ENCODE measurements at places on chromosomes 1 and 21. TPM values are rescaled to one million over a fixed set of nuclear protein-coding genes. Genes with fewer than 3 reads are reported as not detected.

NLRP3 gene
- 0.44 TPM for total RNA-seq

TEDDM1 gene
- total RNA-seq = not detected

MAP1LC3C gene
- not detected for total RNA-seq

PEX10 gene
- 17.4 TPM for total RNA-seq

MSH4 gene
- total RNA-seq = 1.4 TPM

BSDC1 gene
- 72.2 TPM for total RNA-seq

TSPAN1 gene
- total RNA-seq = not detected

GRCh38 chr1:24643363-24644099, 429 bp downstream of the SRRM1 start:
- no peak for DNase-seq

GRCh38 chr1:175000697-175001187, 995 bp downstream of the CACYBP start:
- no peak for DNase-seq

DNA sequence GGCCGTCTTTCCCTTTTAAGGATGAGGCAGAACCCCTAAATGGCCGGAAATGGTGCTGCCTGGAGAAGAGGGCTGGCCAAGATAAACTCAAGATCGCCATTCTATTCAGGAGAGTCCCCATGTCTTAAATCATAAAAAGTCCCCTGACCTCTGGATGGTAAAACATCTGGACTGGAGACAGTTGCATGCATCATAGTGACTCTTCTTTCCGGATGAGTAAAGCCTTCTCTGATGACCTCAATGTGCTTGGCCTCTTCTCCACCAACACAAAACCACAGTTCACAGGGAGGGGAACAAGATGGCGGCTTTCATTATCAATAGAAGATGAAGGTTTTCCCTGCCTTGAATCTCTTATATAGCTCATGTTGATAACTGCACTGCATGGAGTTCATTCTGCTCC, 27.5 kb upstream of the H6PD start:
- DNase-seq = no peak

DNA sequence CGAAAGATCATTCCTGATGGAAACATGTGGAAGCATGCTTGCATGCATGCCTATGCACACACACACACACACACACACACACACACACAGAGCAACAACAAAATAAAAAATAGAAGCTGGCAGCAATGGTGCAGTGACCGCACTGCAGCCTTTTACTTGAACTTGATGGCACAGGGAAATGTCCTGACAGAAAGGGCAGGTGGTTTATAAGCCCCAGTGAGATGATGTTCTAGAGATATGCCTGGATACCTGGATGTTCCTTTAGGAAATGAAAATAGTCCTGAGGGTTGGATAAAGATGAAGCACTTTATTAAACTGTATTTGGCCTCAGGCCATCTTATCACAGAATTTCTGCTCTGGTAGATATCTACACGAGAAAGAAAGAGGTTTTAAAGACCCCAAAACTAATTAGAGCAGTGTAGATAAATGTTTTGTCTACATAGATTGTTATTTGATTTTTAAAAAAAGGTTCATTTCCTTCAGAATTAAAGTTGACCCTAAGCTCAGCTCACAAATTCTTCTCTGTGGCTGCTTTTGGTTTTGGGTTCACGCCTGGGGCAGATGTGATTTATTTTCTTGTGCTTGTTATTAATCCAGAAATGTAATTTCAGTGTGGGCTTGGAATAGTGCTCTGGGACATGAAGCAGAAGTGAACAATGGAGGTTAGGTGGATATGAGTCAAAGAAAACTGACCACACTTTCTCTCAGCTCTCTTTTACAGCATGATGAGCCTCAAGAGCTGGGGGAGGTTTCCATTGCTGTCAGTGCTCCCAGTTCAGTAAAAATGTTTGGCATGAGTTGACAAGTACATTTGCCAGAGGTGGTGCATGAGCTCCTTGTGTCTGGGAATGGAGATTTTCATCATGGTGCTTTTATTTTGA, 22.9 kb downstream of the ADAM30 start:
- no peak for DNase-seq

GRCh38 chr21:39610703-39611102, 2.0 kb upstream of the B3GALT5 start:
- DNase-seq = no peak

- no peak for DNase-seq
These were observed 131.5 kb upstream of the CTTNBP2NL start for GRCh38 chr1:112264553-112264952.

DNA sequence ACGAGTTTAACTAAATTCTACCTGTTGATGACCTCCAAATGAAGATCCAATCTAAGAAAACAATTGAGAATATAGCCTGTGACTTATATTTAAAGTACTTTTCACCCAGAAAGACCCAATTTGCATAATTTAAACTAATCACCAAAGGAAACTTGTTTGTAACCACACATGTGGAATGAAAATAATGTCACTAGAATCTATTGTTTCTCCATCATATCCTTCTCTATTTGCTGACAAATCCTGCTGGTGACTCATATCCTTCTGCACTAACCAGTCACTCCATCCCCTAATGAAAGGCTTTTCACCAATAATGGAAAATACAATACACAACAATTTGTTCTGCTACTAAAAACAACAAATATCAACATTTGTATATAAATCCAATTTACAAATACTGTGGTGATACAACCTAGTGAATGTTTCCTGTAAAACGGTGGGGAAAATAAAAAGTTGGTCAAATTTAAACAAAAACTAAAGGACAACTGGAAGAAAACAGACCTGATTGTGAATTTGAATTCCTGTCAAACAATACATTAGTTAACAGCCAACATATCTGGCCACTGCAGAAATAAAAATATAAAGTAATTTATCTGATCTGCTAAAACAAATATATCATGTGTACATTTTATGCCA, 6.5 kb downstream of the PTP4A2 start:
- no peak for DNase-seq

DNA sequence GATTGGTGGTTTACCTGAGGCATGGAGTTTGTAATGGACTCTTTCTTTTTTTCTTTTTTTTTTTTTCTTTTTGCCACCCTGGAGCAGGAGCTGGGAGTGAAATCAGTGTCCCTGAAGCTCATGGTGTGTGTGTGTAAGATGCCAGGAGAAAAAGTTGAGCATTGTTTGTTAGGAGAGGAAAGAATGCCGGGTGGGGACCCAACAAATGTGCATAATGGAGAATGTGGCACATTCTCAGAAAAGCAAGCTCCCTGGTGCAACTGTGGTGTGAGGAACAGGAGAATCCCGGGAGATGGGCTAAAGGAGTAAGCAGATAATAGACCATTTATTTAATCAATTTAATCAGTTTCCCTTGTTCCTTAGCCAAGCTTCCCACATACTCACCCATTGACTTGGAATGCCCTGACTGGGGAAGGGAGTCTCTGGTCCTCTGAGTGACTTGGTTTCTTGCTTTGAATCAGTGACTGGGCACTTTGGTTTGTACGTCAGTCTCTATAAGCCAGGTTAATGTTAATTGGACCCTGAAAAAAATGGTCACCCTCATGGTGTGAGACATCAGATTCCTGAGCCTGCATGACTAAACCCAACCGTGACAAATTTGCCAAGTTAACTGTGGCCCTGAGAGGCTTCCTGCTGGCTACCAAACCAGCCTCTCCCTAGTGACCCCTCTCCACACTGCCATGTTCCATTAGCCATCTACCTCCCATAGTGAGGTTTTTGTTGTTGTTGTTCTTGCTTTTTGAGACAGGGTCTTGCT, 43.9 kb upstream of the ITPKB start:
- DNase-seq = no peak

- DNase-seq = no peak
These were observed 65.8 kb upstream of the RAB4A start for GRCh38 chr1:229204921-229205777.

GRCh38 chr1:197692965-197693364, 82.3 kb downstream of the DENND1B start:
- DNase-seq = no peak

DNA sequence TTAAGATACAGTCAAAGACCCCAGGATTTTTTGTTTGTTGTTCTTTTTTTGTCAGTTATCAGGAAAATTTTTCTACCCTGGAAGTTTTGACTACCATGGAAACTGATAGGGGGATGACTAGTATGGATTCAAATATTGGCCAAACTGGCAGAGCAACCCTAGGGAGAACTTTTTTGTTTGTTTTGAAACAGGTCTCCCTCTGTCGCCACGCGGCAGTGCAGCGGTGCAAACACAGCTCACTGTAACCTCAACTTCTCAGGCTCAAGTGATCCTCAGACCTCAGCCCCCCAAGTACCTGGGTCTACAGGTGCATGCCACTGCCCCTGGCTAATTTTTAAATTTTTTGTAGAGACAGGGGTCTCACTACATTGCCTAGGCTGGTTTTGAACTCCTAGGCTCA, 46.6 kb downstream of the TOR3A start:
- no peak for DNase-seq

- no peak for DNase-seq
These were observed 45.2 kb downstream of the SLC37A1 start for GRCh38 chr21:42558846-42559245.

- no peak for DNase-seq
These were observed 55.4 kb downstream of the CAMK2N1 start for GRCh38 chr1:20430355-20431175.

DNA sequence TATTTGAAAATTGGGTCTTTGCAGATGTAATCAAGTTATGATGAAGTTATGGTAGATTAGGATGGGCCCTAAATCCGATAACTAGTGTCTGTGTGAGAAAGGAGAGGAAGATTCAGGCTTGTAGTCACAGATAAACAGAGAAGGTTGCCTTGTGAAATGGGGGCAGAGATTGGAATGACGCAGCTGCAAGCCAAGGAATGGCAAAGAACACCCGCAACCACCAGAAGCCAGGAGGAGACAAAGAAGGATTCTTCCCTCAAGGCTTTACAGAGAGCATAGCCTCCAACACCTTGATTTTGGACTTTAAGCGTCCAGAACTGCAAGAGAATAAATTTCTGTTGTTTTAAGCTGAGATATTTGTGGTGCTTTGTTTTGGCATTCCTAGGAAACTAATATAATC, 35.4 kb upstream of the COL24A1 start:
- no peak for DNase-seq

DNA sequence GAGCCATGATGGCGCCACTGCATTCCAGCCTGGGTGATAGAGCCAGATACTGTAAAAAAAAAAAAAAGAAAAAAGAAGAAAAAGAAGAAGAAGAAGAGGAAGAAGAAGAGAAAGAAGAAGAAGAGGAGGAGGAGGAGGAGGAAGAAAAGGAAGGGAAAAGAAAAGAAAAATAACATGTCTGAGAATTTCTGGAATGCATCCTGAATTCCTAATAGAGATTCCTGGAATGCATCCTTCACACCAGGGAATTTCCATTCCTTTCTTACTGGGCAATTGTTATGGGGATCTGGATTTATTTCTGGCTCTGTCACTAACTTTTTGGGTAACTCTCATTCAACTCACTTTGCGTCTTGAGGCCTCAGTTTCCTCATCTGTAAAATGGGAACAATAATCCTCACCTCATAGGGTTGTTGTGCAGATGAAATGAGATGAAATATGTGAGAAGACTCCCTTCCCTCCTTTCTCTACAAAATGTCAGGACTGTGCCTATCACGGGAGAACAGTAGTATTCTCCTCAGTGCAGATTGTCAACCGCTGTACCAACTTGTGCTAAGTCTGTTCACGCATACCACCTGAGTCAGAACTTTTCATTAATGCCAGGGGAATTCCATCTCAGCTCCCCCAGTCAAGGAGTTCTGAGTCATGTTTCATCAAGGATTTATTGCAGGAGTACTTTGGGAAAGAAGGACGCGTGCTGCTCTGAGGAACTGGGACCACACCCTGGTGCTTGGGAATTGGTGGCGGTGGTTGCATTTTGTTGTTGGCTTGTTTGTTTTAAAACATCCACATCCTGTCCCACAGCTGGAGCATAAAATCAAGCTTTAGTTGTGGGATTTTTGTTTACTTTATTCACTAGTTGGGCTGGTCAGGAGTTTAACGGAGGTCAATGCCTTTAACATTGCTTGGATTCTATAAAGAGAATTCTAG, 42.4 kb upstream of the ROR1 start:
- DNase-seq = no peak

- no peak for DNase-seq
These were observed 39.7 kb downstream of the SLC66A1 start for GRCh38 chr1:19351873-19352272.

Measured in activated B cell treated with CpG ODN at 0.5 μM for 24 hours (primary cell).